Activated CD4-positive, CD25-positive, alpha-beta regulatory T cell treated with anti-CD3 and anti-CD28 coated beads, Interleukin-2, amount 50 U/mL, for 72 hours (primary cell): ENCODE measurements at places on chromosomes 6 and 20.

GRCh38 chr20:64110411-64111068 is 3.2 kb upstream of the NPBWR2 start:
- peak; percentile 24 for DNase-seq

DNA sequence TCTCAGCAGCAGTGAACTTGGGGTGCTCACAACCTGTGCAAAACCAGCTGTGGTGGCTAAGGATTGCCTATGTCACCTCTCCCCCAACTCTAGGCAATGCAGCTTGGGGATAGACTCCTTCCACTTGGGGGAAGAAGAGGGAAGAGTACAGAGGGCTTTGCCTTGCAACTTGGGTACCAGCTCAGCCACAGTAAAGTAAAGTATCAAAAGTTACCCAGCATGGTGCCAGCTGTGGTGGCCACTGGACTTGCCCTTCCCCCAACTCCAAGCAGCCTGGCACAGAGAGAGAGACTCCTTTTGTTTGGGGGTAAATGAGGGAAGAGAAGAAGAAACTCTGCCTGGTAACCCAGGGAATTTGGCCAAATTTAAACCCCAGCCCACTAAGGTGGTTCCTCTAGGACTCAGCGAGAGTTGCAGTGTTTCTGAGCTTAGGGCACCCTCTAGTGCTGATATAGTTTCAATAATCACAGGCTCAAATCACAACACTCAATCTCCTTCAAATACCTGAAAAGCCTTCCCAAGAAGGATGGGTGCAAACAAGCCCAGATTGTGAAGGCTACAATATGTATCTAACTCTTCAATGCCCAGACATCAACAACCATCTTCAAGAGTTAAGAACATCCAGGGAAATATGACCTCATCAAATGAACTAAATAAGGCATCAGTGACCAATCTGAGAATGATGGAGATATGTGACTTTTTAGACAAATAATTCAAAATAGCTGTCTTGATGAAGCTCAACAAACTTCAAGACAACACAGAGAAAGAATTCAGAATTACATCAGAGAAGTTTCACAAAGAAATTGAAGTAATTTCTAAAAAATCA is 7.6 kb upstream of the DEFB129 start:
- no peak for DNase-seq

GRCh38 chr6:35473850-35474130 is 5.6 kb downstream of the RPL10A start:
- DNase-seq, result no peak

GRCh38 chr6:34316431-34317171 is 67.8 kb upstream of the SMIM29 start:
- DNase-seq, result no peak

GRCh38 chr20:59005523-59006166 is 1.4 kb downstream of the CTSZ start:
- DNase-seq, result no peak

- no peak for DNase-seq
Observed at GRCh38 chr20:49115564-49115963, 69.5 kb downstream of the CSE1L start.

- DNase-seq, result peak; percentile 66
Observed at GRCh38 chr6:156777577-156778453, 637 bp downstream of the ARID1B start.

DNA sequence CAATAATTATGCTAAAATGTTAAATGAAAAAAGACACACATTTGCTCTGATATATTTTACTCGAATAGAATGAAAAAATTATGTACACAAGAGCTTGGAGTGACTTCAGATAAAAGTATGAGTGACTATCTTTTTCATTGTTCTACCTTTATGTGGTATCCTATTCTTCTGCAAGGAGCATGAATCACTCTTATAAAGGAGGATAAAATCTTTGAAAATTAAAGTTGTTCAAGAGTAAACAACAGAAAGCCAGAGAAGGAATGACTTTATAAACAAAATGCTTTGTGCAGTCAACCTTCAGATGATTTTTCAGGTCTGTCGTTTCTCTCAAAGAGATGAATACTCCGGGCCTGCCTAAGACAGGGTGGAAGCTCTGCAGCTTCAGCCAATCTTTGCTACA is 215.3 kb downstream of the FOXA2 start:
- DNase-seq, result no peak

DNA sequence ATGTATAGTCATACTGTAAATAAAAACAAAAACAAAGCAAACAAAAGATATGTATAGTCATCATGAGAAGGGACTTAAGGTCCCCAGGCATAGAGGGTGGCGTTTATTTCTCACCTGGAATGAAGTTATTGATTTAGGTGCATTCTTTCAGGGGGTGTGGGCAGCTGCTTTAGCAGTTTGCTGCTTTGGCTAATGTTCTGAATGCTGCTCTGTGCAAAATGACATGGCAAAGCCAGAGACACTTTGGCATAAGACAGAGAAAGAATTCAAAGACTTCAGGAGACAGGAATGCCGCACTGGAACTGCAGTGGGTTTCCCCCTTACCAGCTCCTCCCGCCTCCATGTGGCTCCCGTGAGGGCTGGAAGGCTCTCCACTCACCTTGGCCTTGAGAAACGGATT is 36.4 kb upstream of the NELFCD start:
- no peak for DNase-seq

DNA sequence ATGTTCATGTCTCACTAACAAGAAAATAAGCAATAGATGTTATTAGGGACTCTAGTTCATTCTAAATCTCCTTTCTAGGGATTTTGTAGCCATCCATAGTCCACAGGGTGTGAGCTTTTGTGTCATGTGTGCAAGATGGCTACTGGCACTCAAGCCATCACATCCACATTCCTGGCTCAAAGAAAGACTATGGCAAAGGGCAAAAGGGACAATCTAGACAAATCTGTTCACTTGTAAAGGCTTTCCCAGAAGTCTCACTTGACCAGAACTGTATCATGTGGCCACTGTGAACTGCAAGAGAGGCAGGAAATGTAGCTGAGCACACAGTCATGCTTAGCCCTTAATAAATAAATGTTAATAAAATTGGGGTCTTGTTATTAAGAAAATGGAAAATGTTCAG is 212.6 kb upstream of the EXOC2 start:
- DNase-seq, result no peak

DNA sequence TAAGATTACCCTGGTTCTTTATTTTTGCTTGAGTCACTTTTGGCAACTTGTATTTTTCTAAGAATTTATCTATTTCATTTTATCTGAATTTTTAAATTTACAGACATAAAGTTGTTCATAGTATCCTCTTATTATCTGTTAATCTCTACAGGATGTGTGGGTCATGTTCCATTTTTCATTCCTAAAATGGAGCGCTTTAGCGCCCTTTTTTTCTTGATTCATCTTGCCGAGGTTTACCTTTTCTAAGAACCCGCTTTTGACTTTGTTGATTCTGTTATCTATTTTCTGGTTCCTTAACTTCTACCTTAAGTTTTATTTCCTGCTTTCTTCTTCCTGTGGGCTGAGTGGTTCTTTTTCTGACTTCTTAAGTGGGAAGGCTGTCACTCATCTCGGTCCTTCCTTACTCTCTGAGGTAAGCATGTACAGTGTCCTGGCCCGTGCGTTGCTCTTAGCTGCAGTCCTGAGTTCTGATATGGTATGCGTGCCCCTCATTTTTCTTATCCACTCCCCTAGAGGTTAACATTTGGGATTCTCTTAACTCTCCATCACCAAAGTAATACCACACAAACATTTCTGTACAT is 399.8 kb downstream of the CDC5L start:
- DNase-seq, result no peak

DNA sequence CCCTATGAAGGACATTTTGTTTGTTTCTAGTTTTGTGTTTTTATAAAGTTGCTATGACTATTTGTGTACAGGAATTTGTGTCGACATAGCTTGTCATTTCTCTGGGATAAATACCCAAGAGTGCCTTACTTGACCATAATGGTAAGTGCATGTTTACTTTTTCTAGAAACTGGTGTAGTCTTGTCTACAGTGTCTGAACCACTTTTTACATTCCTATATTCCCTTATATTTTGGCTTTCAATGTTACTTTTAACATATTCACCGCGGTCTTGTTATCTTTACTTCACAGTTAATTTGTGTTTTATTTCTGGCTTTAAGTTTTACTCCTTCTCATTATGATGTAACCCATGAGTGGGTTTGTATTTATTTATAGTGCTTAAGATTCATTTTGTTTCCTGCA is 444.4 kb upstream of the RGS17 start:
- no peak for DNase-seq

- no peak for DNase-seq
Observed at GRCh38 chr6:169371344-169372127, 117.9 kb upstream of the THBS2 start.
